ENCODE measurements at places on chromosomes 5 and 9. TPM values are rescaled to one million over a fixed set of nuclear protein-coding genes. Genes with fewer than 3 reads are reported as not detected.

GRCh38 chr5:110104726-110105669 is 415.3 kb downstream of the MAN2A1 start:
- no peak overlapping the region for H3K4me3 ChIP-seq
- H3K36me3 ChIP-seq = no peaks in the 10 kb centered on the region
- no peak for DNase-seq
- no peaks in the 10 kb centered on the region for H3K27me3 ChIP-seq
- no peak overlapping the region for H3K27ac ChIP-seq
- peaks cover 4% of the 10 kb centered on the region for H3K4me1 ChIP-seq

- peaks cover 5% of the 10 kb centered on the region for H3K36me3 ChIP-seq
- H3K4me3 ChIP-seq = no peak overlapping the region
- DNase-seq = no peak
- H3K27ac ChIP-seq = no peak overlapping the region
- H3K27me3 ChIP-seq = peaks cover 3% of the 10 kb centered on the region
Observed at GRCh38 chr5:61599370-61600122, 267.5 kb downstream of the ZSWIM6 start.

- no peak overlapping the region for H3K4me3 ChIP-seq
- no peaks in the 10 kb centered on the region for H3K27me3 ChIP-seq
- H3K4me1 ChIP-seq = peaks cover 7% of the 10 kb centered on the region
- H3K27ac ChIP-seq = no peak overlapping the region
- DNase-seq = no peak
- no peaks in the 10 kb centered on the region for H3K36me3 ChIP-seq
Observed at GRCh38 chr5:122371511-122372151, 59.6 kb downstream of the SNCAIP start.

DNA sequence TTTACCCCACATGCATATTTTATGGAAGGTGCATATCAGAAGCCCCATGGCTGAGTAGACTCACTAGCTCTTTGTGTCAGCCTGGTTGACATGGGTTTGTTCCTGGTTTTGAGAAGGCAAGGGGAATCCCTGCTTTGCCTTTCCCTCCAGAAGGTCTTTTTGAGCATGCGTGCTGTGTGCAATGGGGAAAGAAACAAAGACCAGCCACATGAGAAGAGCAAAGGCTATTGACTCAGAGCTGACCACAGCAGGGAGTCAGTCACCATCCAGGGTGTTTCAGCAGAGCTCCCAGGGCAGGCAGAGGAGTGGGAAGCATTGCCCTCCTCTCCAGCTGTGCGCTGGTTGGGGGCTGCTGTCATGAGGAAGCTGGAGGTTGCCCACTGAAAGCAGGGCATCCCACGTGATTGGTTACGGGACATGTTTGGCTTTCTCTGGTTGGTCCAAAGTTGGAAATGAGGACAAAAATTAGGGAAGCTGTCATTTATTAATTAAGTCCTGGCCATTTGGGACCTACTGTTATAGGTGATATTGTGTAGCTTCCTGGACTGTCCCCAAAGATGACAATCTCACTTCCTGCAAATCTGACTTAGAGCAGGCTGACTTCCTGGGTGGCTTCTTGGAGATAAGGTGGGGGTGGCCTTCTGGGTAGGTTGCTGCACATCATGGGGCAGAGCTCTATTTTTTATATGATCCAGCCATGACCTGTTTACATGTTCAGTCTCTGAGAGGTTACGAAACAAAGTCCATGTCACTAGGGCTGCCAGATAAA is 48.9 kb upstream of the TDRD7 start:
- peaks cover 3% of the 10 kb centered on the region for H3K4me1 ChIP-seq
- H3K4me3 ChIP-seq = no peak overlapping the region
- H3K27me3 ChIP-seq = peaks cover 7% of the 10 kb centered on the region
- DNase-seq = no peak

DNA sequence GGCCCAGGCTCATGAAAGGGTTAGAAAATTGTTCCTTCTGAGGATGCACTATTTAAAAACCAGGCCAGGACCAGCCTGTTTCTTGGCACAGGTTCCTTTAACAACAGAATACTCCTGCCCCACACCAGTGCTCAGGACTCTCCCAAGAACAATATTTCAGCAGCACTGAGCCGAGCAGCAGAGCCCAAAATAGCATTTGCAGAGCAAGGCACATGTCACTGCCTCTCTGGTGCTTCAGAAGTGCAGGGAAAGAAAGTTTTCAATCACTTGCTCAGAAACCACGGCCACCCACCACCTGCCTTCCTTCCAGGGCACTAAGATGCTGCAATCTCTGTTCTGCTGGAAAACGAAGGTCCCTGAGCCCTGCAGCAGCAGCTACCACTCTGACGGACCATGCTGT is 77.6 kb downstream of the SIL1 start:
- DNase-seq = no peak
- peaks cover 1% of the 10 kb centered on the region for H3K27me3 ChIP-seq
- H3K27ac ChIP-seq = peak overlapping the region; percentile 45
- no peak overlapping the region for H3K4me3 ChIP-seq
- H3K36me3 ChIP-seq = no peaks in the 10 kb centered on the region
- peaks cover 33% of the 10 kb centered on the region for H3K4me1 ChIP-seq

DNA sequence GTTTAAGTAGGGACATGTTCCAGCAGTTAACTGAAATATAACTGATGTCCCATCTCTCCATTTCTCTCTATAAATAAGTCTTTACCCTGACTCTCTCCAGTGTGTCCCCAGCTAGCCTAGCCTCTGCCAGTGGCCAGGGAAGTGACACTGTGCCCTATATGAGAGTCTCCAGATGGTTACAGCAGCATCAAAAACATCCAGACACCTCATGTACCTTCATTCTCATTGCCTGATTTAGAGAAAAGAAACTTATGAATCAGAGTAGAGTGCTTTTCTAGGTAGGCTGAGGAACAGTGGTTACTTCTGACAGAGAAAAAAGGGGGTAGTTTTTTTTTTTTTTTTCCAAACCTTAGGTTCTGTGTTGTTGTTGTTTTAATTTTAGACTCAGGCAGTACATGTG is 148.5 kb downstream of the GNAQ start:
- no peak for DNase-seq
- H3K36me3 ChIP-seq = no peaks in the 10 kb centered on the region
- H3K27me3 ChIP-seq = peaks cover 4% of the 10 kb centered on the region
- H3K4me3 ChIP-seq = no peak overlapping the region

GRCh38 chr5:126015235-126016181 is 407.7 kb upstream of the GRAMD2B start:
- H3K27ac ChIP-seq = no peak overlapping the region
- H3K4me3 ChIP-seq = no peak overlapping the region
- no peaks in the 10 kb centered on the region for H3K36me3 ChIP-seq
- no peak for DNase-seq
- H3K4me1 ChIP-seq = peaks cover 16% of the 10 kb centered on the region
- H3K27me3 ChIP-seq = no peaks in the 10 kb centered on the region

The PCDHB5 gene
- 72.2 TPM for total RNA-seq

DNA sequence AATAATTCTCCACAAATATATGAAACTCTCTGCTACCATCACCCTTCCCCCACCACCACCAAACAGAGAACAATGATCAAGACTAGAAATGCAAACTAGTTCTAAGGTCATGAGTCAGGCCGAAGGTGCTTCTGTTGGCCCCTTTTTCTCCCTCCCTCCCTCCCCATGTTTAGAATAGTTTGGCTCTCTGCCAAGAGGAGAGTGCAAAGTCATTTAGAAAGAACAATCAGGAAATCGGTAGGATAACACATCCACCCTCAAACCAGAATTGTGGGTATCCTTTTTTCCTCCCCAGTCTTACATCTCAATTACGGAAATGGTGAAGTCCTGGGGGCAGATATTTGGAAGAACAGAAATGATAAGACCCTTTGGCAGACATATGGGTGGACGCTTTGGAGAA is 170.1 kb downstream of the SLF1 start:
- H3K36me3 ChIP-seq = no peaks in the 10 kb centered on the region
- no peaks in the 10 kb centered on the region for H3K27me3 ChIP-seq
- DNase-seq = no peak
- no peak overlapping the region for H3K27ac ChIP-seq

- H3K36me3 ChIP-seq = no peaks in the 10 kb centered on the region
- H3K27ac ChIP-seq = no peak overlapping the region
- H3K4me3 ChIP-seq = no peak overlapping the region
- no peaks in the 10 kb centered on the region for H3K4me1 ChIP-seq
- DNase-seq = no peak
Observed at GRCh38 chr9:103225702-103226646, 230.8 kb downstream of the CYLC2 start.

DNA sequence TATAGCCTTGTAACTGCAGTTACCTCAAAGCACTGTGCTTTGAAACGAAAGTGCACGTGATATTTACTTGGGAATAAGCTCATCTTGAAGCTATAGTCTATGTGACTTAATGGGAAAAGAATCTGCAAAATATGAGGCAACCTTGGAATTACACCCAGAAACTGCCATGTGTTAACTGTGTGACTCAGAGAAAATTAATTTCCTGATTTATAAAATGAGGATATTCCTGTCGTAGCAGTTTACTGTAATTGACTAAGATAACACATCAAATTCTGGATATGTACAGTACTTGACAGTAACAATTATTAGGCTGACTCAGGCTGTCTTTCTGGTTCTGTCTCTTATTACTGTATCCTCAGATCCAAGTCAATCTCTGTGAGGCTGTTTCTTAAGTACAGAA is 1079.9 kb upstream of the ACO1 start:
- no peak overlapping the region for H3K27ac ChIP-seq
- H3K36me3 ChIP-seq = no peaks in the 10 kb centered on the region
- H3K27me3 ChIP-seq = no peaks in the 10 kb centered on the region
- DNase-seq = no peak
- no peak overlapping the region for H3K4me3 ChIP-seq

DNA sequence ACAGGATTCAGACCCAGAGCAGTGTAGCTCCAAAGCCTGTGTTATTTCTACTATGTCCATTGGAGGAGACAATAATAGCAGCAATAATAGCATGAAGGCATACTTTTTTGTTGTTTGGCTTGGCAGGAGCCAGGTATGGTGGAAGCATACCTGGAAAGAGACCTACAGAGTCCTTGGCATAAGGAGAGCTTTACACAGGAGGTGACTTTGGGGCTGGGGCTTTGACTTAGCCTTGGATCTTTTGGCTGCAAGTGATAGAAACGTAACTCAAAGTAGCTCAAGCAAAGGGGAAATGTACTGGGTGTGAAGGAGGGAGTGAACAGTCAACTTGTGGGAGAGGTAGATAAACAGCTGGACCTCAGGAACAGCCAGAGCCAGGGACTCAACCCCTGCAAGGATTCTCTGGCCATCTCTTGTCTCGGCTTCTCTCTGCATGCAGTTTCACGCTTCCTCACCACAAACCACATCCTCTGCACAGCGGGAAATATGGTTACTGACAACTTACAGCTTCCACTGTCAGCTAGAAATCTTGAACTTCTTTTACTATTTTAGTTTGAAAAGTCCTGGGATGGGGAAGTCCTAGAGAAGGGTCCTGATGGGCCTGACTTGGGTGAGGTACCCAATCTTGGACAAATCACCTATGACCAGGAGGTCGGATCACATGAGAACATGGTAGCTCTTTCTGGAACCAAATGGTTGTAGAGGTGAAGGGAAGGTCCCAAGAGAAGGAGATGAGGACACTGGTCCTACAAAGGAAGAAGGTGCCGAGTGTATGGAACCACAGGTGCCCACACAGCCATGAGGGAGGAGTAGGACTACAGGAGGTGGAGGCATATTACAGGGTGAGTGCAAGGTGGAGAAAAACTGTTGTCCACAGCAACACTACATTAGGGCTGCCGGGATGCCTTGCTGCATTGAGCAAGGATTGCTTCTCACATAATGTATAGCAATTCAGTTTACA is 47.0 kb upstream of the TGFBR1 start:
- no peaks in the 10 kb centered on the region for H3K4me1 ChIP-seq
- no peak for DNase-seq
- H3K36me3 ChIP-seq = no peaks in the 10 kb centered on the region
- peaks cover 5% of the 10 kb centered on the region for H3K27me3 ChIP-seq

DNA sequence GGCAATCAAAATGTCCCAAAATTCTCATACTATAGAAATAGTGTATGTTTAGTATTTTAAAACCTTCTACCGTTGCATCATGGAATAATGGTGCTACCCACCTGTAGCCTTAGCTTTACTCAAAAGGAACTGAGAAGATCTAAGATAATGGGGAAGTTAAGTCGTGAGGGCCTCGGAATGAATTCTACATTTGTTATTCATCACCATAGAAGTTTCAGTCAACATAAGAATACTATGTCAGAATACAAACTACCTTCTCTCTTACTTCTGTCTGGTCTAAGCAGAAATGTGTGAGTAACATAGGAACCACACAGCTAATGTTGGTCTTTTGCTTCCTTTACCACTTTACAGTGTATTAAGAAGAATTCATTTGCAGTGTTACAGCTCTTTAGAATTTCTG is 43.2 kb downstream of the RFK start:
- peaks cover 4% of the 10 kb centered on the region for H3K4me1 ChIP-seq
- no peak overlapping the region for H3K27ac ChIP-seq
- no peaks in the 10 kb centered on the region for H3K27me3 ChIP-seq
- no peak for DNase-seq

DNA sequence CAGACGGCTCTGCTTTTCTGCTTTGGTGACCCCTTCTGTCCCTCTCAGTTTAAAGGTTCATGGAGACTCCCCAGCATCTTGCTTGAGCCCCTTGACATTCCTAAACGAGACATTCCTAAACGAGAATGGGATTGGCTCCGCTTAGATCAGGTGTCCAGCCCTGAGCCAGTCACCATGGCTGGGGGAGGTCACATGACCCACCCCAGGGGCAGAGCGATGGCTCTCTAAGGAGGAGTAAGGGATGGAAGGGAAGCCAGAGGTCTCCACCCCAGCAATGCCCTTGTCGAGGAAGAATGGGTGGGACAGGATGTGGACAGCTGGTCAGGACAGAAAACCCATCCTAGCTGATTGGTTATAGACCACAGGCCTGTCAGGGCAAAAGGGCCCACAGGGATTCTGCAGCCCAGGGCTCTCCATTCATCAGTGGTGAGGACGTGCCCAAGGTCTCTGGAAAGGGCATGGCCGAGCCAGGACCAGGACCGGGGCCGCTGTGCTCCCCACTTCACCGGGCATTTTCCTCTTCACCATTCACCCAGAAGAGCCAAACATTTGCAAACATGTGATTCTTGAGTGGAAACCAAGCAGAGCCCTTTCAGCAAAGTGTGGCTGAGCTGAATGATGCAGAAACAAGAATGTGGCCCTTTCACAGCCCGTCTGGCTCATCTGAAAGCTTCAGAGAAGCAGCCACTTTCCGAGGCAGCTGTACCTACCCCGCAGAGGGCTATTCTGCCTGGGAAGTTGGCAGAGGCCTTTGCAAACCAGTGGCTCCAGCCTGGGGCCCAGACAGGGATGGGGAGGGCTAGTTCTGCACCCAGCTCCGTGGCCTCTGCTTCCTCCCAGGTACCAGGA is 19.8 kb upstream of the AIF1L start:
- no peaks in the 10 kb centered on the region for H3K4me1 ChIP-seq
- no peak for DNase-seq
- no peak overlapping the region for H3K27ac ChIP-seq
- no peaks in the 10 kb centered on the region for H3K36me3 ChIP-seq
- H3K4me3 ChIP-seq = no peak overlapping the region

The FAM193B gene
- total RNA-seq = 227 TPM

GRCh38 chr5:135880801-135881200 is 14.8 kb downstream of the IL9 start:
- no peak for DNase-seq
- no peak overlapping the region for H3K4me3 ChIP-seq
- peak overlapping the region; percentile 66 for H3K27ac ChIP-seq
- H3K27me3 ChIP-seq = peaks cover 18% of the 10 kb centered on the region
- H3K4me1 ChIP-seq = peaks cover 23% of the 10 kb centered on the region

The PCDHAC2 gene
- total RNA-seq = 6.0 TPM

The HAVCR1 gene
- total RNA-seq = not detected
